ENCODE measurements at places on chromosomes 6 and 20.

DNA sequence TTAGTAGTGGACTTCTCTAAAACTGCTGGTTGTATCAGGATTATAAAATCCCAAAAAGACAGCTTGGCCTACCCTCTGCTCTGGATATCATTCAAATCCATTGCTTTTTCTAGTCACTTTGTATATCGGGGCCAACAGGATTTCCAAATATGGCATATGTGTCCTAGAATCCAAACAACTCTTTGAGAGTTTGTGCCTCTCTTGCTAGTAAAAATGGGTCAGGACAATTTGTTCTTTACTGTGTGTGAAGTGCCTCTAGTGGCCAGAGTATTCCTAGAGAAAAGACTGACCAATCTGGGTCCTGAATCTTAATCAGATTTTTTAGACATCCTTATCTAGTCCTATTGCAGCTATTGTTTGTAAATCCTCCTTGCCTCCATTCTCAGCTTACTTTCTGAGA is 33.5 kb upstream of the MANEA start:
- DNase-seq = no peak

DNA sequence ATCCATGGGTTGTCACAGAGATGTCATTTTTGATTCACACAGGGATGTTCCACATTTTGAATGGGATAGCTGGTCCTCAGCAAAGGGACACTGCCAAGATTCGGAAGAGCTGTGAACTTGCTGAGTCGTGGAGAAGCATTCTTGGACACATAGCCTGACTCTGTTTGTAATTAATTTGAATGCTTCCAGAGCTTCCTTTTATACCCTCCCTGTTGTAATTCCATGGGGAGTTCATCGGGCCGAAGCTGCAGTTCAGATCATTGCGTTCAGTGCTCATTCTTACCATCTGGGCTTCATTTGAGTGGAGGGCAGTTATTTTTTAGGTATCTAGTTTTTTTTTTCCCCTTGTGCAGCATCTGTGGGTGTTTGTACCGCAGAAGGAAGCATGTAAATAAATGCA is 126.5 kb downstream of the SLC24A3 start:
- DNase-seq = no peak

DNA sequence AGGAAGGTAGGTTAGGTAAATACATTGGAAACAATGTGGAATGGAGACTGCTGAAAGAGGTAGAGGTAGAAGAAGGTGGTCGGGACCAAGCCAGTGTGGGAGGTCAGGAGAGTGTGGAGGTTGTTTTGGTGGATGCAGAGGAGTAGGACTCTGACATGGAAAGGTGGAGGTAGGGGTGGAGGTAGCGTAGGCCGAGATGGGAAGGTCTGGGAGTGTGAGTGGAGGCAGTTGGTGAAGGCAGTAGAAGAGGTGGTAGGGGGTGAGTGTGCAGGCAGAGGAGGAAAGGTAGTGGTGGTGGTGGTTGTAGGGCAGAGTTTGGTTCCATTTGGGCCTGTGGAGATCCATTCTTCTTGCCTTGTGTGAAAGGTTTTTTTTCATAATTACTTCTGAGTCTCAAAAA is 599.6 kb upstream of the FLRT3 start:
- DNase-seq = no peak

- DNase-seq = no peak
Measured at GRCh38 chr6:166584853-166585429, 1.5 kb downstream of the RAMACL start.

DNA sequence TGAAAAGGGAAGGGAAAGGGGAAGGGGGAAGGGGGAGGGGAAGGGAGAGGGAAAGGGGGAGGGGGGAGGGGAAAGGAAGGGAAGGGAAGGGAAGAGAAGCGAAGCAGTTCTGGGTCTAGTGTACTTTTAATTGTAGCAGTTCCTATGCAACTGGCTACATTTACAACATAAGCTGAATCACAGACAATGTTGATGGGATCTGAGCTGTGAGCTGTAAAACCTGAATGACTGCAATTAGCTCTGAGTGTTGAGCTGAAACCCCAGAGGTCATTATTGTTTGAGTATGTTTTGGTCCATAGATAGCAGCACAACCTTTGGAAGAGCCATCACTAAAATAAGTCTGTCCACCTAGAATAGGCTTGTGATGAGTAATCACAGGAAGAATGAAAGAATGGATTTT is 7.2 kb upstream of the ABHD12 start:
- no peak for DNase-seq

DNA sequence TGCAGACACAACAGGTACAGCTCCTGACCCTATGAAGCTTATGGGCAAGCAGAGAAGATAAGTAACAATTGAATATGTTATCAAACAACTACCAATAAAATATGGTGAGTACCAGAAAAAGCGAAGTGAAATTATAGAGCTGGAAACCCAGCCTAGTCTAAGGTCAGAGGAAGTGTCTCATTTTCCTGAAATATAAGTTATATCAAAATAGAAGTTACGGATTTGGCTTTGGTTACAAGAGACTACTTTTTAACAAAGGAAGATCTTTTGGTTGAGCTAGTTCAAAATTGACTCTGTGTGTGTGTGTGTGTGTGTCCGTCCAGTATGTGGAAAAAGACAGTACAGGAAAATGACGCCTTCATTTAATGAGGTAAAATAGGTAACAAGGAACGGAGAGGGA is 8.9 kb downstream of the STX11 start:
- no peak for DNase-seq

DNA sequence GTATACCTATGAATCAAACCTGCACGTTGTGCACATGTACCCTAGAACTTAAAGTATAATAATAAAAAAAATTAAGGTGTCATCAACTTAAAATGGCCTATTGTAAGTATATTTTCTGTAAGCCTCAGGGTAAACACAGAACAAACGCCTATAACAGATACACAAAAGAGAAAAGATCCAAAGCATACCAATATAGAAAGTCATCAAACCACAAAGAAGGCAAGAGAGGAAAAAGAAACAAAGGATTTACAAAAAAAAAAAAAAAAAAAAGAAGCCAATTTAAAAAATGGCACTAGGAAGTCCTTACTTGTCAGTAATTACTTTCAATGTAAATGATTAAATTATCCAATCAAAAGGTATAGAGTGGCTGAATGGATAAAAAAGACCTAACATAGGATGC is 24.6 kb upstream of the ASF1A start:
- DNase-seq = peak; percentile 85

GRCh38 chr6:89009624-89010059 is 46.2 kb upstream of the RNGTT start:
- no peak for DNase-seq

GRCh38 chr6:116018976-116019375 is 41.7 kb downstream of the FRK start:
- DNase-seq = no peak
